ENCODE measurements at places on chromosomes 6 and 20. TPM values are rescaled to one million over a fixed set of nuclear protein-coding genes. Genes with fewer than 3 reads are reported as not detected.

The TRIM40 gene
- polyA plus RNA-seq = not detected

The BTN1A1 gene
- polyA plus RNA-seq = not detected

The WFDC5 gene
- polyA plus RNA-seq = not detected

DNA sequence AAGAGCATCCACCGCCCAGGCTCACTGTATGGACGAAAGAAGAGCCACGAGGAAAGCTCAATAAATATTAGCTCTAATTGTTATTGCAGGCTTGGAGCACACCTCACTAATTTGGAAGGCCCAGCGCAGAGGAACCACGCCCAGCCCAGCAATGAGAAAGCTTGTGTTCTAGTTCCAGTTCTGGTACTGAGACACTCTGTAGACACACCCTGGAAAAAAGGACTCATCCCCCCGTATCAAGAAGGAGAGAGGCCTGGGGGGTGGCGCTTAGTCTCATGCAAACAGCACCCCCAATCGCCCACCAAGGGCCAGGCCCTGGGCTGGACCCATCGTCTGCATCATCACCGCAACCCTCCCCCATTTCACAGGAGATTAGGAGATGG lies 156.9 kb downstream of the BMP7 start:
- no peak for DNase-seq

- no peak for DNase-seq
Observed at GRCh38 chr6:13248584-13248985, 79.8 kb downstream of the TBC1D7 start.

DNA sequence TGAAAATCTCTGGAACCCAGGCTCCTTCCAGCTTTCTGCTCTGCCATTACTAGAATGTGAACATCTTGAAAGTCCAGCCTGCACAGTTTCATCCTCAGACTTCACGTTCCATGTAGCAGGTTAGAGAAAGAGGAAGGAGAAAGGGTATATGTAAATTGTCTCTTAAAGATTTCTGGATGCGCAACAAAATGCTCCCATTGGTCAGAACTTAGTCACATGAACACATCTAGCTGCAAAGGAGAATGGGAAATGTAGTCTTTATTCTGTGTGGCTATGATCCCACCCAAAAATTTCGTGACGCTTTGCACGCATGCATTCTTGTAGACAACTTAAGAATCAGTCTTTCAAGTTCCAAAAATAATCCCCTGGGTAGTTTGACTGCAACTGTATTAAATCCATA lies 46.4 kb upstream of the CHD6 start:
- no peak for DNase-seq

GRCh38 chr6:159640322-159640721 lies 52.7 kb downstream of the SOD2 start:
- DNase-seq = no peak
